ENCODE measurements at places on chromosomes 3 and 15.

DNA sequence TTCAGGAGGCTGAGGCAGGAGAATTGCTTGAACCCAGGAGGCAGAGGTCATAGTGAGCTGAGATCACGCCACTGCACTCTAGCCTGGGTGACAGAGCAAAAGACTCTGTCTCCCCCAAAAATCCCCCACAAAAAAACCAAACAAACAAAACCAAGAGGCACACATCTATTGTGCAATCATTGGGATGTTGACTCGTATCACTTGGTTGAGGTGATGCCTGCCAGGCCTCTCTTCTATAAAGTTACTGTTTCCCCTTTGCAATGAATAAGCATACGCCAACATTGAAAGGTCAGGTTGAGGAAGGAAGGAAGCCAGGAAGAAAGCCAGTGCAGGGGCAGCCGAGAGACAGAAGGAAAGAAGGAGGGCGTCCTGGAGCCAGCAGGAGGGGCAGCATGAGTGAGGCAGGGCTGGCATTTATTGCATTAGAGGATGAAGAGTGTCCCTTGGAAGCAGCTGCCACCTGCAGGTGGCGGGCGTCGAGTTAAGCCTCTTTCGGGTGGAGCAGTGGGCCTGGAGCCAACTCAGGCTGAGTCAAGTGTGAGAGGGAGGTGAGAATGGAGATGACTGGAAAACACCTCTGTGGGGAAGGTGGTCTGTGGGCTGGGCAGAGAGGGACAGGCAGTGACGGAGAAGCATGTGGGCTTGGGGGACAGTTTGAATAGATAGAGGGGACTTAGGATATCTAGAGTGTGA, 8.3 kb upstream of the CSPG4 start:
- peak; percentile 73 for DNase-seq

- DNase-seq: no peak
Observed at GRCh38 chr3:149783576-149783975, 8.8 kb downstream of the ANKUB1 start.

GRCh38 chr3:188197388-188197847, 43.5 kb downstream of the LPP start:
- DNase-seq: no peak

- DNase-seq: no peak
Observed at GRCh38 chr3:159059395-159059794, 257.5 kb downstream of the MFSD1 start.

GRCh38 chr3:160755776-160756304, at the start of gene PPM1L:
Gene PPM1L, plus strand, starts transcription at chr3:160756231.
- peak; percentile 74 for DNase-seq

- DNase-seq: no peak
Observed at GRCh38 chr3:10338591-10339353, 17.9 kb upstream of the SEC13 start.

- no peak for DNase-seq
Observed at GRCh38 chr3:177466074-177466473, 268.8 kb upstream of the TBL1XR1 start.

DNA sequence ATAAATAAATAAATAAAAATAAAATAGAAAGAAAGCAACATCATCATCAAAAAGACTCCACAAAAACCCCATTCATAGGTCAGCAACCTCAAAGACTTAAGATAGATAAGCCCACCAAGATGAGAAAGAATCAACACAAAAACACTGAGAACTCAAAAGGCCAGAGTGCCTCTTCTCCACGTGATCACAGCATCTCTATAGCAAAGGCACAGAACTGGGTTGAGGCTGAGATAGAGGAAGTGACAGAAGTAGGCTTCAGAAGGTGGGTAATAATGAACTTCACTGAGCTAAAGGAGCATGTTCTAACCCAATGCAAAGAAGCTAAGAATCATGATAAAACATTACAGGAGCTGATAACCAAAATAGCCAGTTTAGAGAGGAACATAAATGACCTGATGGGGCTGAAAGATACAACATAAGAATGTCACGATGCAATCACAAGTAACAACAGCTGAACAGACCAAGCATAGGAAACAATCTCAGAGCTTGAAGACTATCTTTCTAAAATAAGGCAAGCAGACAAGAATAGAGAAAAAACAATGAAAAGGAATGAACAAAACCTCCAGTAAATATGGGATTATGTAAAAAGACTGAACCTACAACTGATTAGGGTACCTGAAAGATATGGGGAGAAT, 26.4 kb downstream of the GNB5 start:
- DNase-seq: no peak

- DNase-seq: no peak
Observed at GRCh38 chr3:138455801-138456716, 21.6 kb downstream of the ESYT3 start.

DNA sequence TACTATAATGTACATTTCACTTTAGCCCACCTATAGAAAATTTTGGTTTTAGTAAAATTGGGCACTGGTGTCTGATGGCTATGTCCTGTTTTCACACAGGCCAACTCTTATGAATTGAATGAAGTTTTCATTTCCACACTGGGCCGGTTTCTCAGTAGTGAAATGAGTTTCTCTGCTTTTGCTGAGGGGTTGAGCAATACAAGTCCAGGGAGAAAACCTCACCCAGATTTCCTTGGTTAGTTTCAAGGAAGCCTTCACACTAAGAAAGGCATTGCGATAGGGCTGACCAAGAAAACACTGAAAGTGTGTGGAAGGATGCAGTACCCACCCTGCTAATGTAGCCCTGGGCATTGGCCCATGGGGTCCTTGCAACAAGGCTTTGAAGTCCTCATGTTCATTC, 331.5 kb upstream of the CFAP20DC start:
- DNase-seq: no peak

DNA sequence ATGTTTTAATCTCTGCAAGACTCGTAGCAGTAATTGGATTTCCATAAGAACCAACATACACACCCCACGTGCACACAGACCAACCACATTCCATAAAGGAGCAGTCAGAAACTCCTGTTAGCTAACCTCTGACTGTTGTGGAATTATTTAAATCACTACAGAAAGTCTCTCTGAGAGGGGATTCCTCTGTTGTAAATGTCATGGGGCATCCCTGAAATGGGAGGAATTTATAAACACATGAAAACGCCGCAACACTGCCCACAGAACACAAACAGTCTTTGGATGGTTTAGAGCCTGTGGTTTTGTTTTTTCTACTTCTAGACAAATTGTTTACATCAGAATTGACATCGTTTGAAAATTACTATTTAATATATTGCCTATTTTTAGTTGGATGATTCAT, 740.1 kb upstream of the GRM7 start:
- DNase-seq: no peak

DNA sequence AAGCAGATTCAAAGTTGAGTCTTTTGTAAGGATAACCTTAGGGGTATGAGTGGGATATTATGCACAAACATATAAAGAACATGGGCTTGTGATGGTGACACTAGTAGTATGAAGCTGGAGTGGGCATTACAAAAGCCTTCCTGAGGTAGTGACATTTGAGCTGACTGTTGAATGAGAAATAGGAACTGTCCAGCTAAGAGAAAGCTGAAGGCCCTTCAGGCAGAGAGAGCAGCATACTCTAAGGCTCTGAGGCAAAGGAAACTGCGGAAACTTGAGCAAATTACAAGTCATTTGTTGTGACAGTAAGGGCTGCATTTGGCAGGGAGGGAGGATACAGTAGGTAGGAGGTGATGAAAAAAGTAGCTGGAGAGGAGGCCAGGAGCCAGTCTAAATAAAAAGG, 190.7 kb upstream of the CD96 start:
- DNase-seq: no peak

GRCh38 chr15:77605547-77605946, 27.2 kb downstream of the LINGO1 start:
- DNase-seq: no peak

GRCh38 chr3:80929576-80929975, 831.9 kb downstream of the GBE1 start:
- no peak for DNase-seq

GRCh38 chr3:114644367-114644766, 350.5 kb downstream of the TIGIT start:
- DNase-seq: no peak

GRCh38 chr15:83356501-83357399, 72.3 kb upstream of the BNC1 start:
- no peak for DNase-seq

DNA sequence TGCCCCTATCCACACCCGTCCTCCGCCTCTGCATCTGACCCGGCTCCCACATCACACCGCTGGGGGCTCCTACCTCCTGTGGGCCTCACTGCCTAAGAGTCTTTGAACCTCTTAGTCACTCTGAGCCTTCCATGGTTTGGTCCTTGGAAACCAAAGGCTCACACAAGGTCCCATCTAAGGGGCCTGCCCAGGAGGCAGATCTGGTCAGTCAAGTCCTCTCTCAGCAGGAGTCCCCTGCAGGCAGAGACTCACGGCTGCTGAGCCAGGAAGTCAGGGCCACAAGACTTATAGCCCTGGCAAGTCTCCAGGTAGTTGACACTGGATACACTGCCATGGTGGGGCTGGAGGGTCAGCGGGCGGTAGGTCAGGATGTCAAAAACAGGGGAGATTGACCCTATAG, 31.2 kb upstream of the ALDH1L1 start:
- DNase-seq: no peak

- DNase-seq: no peak
Observed at GRCh38 chr3:119409844-119410243, 53.6 kb downstream of the TMEM39A start.

DNA sequence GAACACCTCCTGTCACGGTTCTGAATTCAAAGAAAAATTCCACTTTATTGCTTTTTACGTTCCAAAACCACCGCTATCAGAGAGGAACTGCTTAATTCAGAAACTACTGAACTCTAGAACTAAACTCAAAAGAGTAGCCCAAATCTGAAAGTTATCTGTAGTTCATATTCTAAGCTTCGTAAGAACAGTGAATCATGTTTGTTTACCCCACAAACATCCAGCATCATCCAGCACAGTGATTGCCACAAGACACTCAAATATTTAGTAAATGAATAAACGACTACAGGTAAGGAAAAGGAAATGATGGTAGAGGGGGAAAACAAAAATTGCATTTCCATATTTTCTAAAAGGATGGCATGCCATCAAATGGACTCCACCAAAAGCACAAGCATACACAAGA, 32.3 kb downstream of the VPS13C start:
- DNase-seq: no peak

DNA sequence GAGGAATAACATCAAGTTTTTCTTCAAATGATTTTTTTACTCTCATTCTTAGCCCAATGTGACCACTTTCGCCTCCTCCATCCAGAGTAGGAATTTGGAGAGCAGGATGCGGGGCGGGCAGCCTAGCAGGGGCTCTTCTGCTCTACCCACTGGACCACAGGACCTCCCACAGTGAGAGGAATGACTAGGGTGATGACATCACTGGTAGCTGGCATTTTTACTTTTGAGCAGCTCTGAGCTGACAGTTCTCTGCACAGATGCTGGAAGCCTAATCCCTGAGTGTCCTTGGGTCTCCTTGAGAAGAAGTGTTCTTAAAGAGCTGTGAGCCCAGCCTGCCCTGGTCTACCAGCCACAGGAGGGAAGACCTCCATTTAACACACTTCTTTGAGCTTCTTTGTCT, 1.4 kb upstream of the HCN4 start:
- DNase-seq: no peak

- DNase-seq: no peak
Observed at GRCh38 chr3:103388214-103388613, 953.4 kb downstream of the ZPLD1 start.

- DNase-seq: no peak
Observed at GRCh38 chr15:62945063-62945462, 97.5 kb upstream of the TPM1 start.

GRCh38 chr3:136277115-136277514, 27.0 kb downstream of the PCCB start:
- no peak for DNase-seq

- DNase-seq: no peak
Observed at GRCh38 chr15:89230277-89230676, 8.9 kb upstream of the RLBP1 start.

DNA sequence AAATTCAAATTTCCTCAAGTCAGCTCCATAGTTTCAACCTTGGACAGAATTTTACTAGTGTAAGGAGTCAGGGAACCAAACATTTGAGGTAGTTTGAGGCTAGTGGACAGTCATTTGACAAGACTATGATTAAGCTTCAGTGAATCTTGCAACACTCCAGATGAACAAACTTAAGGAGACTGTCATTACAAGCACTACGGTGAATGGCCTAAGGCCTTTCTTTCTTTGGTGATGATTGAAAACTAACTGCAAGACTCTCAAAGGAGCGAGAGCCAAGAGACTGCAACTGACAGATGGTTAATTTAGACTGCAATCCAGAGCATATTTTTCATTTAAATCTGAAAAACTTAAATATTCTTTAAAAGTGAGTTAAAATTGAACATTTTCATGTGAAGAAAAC, 272.3 kb upstream of the NECTIN3 start:
- no peak for DNase-seq

GRCh38 chr3:120153294-120153693, 59.0 kb upstream of the GSK3B start:
- no peak for DNase-seq

DNA sequence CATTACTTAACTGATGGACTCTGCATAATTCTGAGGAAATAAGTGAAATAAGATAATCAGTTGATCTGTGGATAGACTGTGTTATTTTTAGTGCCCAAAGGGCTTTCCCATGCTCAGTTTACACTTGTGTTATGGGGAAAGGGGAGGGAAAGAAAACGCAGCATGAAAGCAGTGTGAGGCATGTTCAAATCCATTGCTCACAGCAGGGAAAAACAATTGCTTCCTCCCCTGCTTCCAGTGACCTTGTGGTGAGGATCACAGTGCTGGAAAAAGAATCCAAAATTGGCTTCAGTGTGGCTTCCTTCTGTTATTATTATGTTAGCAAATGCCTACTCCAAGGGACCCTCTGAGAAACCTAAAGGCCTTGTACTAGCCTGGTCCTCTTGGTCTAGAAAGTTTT, 285.1 kb upstream of the CDIN1 start:
- no peak for DNase-seq

- DNase-seq: peak; percentile 26
Observed at GRCh38 chr3:14598143-14598569, 53.4 kb upstream of the CCDC174 start.

- no peak for DNase-seq
Observed at GRCh38 chr15:39621210-39621609, 40.3 kb downstream of the THBS1 start.

GRCh38 chr3:113556946-113557335, 24.6 kb downstream of the SIDT1 start:
- DNase-seq: no peak

- no peak for DNase-seq
Observed at GRCh38 chr3:9695345-9695744, 8.3 kb upstream of the CPNE9 start.

DNA sequence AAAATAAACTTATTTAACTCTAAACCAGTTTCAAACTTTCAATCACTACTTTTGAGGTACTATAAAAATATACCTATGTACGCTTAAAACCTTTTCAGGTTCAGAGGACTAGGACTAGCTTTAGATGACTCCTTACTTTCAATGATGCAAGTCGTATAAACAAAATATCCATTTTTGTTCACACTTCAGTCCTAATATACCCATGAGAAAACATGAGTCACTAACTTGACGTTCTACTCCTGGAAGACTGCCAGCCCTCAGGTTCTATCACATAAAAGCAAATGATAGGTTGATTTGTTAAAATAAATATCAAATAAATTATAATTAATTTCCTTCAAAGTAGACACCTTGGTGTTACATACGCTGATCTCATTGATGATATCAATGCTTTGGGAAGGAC, 10.6 kb upstream of the P3H2 start:
- no peak for DNase-seq

Data from femur (tissue), 1 donor.